Non-pigmented ciliary epithelial cell (primary cell): ENCODE measurements at places on chromosomes 11 and 22.

DNA sequence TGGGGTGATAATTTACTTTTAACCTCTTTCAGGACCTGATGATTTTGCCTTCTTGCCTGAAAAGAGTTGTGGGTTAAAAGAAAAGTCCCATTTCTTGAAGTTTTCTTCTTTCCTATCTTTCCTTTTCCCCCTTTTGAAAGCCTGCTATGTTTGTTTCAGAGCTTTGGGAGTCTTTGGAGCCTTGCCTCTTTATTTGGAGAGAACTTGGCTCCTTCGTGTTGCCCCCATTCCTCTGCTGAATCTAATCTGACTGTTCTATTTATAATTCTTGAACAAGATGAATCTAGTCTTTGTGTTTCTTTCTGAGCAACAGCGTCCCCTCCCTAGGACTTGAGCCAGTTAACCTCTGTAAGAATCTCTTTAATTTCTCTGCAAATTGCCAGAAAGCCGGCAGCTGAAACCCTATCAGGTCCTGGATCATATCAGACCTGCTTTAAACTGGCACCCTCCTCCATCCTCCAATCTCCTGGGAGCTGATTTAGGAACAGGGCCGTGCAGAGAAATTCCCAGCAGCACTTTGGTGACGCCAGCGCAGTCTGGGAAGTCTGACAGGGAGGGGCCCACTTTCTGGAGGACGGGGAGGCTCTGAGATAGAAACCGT is 289.1 kb upstream of the SORL1-AS1 start:
- DNase-seq, result no peak

DNA sequence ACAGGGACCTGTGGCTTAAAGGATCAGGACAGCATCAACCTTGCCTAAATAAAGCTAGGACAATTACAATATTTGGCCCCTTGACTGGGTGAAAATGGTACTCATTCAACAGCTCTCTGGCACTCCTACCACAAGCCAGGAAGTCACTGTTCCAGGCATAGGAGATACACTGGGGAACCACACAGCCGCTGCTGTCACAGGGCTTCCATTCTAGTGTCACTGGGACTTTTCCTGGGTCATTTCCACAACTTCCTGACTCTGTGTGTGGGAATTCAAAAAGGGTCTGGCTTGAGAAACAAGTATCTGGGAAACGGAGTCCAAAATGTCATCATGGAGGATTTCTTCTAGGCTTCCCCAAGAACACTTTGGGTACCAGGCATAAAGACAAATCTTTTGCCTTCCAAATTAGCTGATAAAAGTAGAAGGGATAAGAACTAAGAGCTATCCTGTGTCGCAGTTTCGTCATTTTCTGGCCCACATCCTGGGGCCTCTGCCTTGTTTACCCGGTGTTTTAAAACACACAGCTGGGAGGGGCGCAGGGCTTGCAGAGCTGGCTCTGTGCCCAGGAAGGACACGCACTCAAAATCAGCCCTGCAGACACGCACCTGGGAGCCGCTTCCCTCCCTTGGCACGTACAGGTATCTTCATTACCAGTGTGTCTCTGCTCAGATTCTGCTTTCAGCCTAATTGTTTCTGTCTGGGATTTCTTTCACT is 38.0 kb downstream of the TMEM45B start:
- no peak for DNase-seq

- DNase-seq, result no peak
Observed at GRCh38 chr22:26740253-26740652, 82.9 kb downstream of the MIAT start.

GRCh38 chr11:129372609-129373488 is 2.8 kb upstream of the BARX2 start:
- no peak for DNase-seq

- DNase-seq, result peak; percentile 14
Observed at GRCh38 chr11:36622431-36623136, 24.5 kb upstream of the RAG2 start.

GRCh38 chr22:24001314-24001713 is 3.9 kb downstream of the GSTT4 start:
- DNase-seq, result no peak

DNA sequence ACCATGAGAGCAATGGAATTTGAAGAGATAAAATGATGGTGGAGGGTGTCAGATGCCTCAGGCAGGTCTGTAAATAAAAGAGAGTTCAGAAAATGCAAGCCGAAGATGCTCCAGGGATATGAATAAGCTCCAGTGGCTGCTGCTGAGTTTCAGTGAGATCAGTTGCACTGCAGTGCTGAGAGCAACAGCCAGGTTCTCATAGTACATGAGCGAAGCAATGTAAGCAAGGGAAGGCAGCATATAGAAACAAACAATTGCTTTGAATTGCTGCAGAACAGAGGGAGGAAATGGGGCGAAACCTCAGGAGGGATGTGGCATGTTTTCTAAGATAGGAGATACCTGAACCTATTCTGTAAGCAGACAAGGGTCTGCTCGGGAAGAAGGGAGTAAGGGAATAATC is 369.5 kb downstream of the AASDHPPT start:
- no peak for DNase-seq

- no peak for DNase-seq
Observed at GRCh38 chr11:88590361-88590760, 252.8 kb upstream of the CTSC start.

GRCh38 chr11:95984072-95984471 is 60.2 kb upstream of the MTMR2 start:
- DNase-seq, result no peak

GRCh38 chr22:45504373-45505341 is 2.0 kb downstream of the FBLN1 start:
- DNase-seq, result peak; percentile 34

DNA sequence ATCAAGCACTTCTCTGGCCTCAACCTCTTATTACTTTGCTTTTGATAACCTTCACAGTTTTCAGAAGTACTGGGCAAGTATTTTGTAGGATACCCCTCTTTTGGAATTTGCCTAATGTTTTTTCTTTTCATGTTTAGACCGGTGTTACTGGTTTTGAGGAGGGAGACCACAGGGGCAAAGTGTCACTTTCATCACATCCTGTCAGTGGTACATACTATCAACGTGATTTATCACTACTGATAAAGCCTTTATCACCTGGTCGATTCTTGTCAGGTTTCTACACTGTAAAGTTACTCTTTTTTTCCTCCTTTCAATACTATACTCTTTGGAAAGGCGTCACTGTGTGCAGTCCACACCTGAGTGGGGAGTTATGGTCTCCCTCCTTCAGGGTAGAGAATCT is 26.7 kb downstream of the QSER1 start:
- no peak for DNase-seq
